ENCODE measurements at places on chromosomes 16 and 17. TPM values are rescaled to one million over a fixed set of nuclear protein-coding genes. Genes with fewer than 3 reads are reported as not detected.
A peak's percentile ranks its signal among the peaks of the same experiment; 100 is the strongest.

- no peak for DNase-seq
These were observed 38.3 kb upstream of the CRHR1 start for GRCh38 chr17:45745601-45746494.

CEP20 gene
- 31.9 TPM for polyA plus RNA-seq

INCA1 gene
- polyA plus RNA-seq, result 9.5 TPM

- no peak for DNase-seq
These were observed 32.7 kb downstream of the BMERB1 start for GRCh38 chr16:15466886-15467781.

- DNase-seq, result peak; percentile 69
These were observed 397.4 kb downstream of the NPIPA8 start for GRCh38 chr16:17939122-17939536.

DNA sequence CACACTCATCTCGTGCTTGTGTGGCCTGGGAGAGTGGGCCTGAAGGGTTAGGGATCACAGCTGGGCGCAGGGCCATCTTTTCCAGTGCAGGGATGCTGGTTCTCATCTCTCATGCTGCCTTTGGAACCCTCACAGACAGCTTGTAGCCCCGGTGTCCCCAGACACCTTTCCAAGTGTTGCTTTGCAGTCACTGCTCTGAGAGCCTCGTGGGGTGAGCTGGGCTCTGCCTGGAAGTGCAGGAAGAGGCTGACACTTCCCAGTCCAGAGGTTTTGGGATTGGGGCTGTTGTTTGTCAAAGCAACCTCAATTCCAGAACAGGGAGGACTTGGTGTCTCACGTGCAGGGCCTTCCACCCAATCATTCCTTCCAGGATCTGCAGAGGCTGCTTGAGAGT, 28.2 kb downstream of the TBX4 start:
- no peak for DNase-seq

TMEM98 gene
- polyA plus RNA-seq, result 235 TPM

ITGAL gene
- polyA plus RNA-seq, result 2.0 TPM

DNA sequence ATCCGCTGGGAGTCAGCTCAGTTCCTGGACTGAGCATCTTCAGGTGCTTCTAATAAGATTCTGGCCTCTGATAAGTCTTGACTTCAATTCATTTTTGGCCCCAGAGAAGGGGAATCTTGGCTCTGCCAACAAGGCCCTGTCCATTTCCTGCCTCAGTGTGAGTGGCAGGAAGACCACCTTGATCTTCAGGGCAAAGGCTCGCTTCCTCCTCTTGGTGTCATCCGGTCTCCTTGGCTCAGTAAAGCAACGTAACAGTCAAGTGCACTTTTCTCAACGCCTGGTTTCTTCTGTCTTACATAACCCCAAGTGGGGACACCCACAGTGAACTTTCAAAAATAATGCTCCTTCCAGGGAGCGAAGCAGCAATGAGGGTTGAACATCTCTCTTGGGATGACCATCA, 169.8 kb downstream of the PRKCB start:
- no peak for DNase-seq

- peak; percentile 73 for DNase-seq
These were observed 662 bp downstream of the WIPF2 start for GRCh38 chr17:40219594-40220338.

GRCh38 chr17:73797594-73798110, 153.4 kb upstream of the SDK2 start:
- DNase-seq, result no peak

GRCh38 chr16:86524029-86524428, 13.7 kb downstream of the FOXF1 start:
- no peak for DNase-seq

ACSM2B gene
- 79.7 TPM for polyA plus RNA-seq

GRCh38 chr17:57463103-57463885, 207.0 kb downstream of the MSI2 start:
- no peak for DNase-seq

GRCh38 chr17:78558989-78559388, 18.2 kb downstream of the DNAH17 start:
- DNase-seq, result no peak

DNA sequence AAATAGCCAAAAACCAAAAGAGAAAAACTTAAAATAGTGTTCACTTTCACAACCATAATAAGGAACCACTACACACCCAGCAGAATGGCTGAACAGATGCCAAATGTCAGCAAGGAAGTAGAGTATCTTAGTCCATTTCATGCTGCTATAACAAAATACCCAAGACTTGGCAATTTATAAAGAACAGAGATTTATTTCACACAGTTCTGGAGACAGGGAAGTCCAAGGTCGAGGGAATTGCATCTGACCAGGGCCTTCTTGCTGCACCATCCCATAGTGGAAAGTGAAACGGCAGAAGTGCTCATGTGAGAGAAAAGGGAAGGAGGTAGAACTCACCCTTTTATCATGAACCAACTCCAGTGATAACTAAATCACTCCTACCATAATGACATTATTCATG, 33.8 kb upstream of the CCL22 start:
- no peak for DNase-seq

DNA sequence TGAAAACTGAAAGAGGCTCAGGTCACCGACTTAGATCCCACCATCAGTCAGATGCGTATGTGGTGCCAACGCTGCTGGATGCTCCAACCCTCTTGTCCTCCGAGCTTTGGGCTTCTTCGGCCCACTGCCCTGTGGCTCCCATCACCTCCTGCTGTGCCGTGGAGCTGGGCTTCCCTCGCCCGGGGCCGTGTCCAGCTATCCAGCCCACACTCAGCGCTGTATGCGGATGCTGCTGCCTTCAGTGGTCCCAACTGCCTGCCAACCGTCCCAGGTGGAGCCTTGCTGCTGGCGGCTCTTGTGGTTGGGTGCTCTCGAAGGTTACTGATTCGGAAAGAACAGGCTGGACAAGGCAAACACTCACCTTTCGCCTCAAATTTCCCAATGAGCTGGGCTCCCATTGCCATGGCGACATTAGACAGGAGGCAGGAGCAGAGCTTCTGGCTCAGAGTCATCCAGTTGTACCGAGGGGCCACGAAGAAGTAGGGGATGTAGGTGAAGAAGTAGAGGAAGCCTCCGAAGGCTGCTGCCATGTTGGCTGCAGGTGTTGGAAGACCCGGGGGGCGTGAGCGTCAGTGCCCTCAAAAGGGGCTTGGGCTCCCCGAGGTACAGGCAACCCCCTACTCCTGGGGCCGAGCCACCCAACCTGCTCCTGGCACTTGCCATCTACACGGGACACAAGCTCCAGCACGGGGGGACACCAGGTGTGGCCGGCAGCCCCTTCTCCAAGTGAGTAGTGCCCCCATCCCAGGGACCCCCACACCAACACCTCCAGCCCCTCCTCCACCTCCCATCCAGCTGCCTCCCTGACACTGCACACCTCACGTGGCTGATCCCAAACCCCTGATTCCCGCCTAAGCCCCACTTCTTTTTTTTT, 32.2 kb downstream of the ABCA3 start:
- no peak for DNase-seq

PRSS33 gene
- polyA plus RNA-seq, result 0.26 TPM

DNA sequence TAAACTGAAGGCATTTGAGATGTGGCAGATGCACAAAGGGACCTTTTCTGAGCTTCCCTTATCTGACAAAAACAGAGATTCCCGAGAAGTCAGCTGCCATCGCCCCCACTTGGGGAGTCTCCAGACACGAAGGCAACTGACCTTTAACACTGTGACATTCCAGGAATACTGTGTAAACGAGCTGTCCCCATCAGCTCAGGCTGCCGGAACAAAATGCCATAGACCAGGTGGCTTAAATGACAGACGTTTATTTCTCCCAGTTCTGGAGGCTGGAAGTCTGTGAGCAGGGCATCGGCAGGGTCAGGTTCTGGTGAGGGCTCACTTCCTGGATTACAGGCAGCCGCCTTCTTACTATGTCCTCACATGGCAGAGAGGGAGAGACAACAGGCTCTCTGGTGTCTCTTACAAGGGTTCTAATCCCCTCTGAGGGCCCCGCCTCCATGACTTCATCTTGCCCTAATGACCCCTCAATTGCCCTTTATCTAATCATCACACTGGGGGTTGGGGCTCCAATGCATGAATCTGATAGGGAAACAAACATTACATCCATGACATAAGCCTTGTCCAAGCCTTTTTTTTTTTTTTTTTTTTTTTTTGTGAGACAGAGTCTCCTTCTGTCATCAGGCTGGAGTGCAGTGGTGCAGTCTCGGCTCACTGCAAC, 178.5 kb upstream of the RPL38 start:
- no peak for DNase-seq

HSD3B7 gene
- 10.8 TPM for polyA plus RNA-seq

DNA sequence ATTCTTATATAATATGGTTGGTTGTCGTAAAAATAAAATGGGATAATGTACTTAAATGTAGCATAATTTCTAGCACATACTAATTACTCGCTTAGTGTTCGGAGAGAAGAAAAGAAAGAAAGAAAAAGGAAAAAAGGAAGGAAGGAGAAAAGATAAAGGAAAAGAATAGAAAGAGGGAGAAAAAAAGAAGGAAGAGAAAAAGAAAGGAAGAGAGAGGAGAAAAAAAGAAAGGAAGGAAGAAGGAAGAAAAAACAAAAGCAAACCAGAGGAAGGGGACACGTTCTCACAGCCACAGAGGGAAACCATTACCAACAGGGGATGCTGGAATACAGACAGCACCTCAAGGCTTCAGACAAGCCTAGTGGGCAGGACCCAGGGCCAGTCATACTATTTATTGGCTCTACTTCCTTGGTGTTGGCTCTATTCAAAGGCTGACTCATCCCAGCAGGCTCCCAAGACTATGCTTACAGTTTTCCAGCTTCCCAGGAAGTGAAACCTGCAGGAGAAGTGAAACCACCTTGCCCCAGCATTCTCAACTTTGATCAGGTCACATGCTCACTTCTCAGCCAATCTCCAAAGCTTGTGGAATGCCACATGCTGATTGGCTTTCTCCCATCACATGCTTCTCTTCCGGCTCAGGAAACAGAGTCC, 273.5 kb upstream of the IRX5 start:
- DNase-seq, result no peak

DNA sequence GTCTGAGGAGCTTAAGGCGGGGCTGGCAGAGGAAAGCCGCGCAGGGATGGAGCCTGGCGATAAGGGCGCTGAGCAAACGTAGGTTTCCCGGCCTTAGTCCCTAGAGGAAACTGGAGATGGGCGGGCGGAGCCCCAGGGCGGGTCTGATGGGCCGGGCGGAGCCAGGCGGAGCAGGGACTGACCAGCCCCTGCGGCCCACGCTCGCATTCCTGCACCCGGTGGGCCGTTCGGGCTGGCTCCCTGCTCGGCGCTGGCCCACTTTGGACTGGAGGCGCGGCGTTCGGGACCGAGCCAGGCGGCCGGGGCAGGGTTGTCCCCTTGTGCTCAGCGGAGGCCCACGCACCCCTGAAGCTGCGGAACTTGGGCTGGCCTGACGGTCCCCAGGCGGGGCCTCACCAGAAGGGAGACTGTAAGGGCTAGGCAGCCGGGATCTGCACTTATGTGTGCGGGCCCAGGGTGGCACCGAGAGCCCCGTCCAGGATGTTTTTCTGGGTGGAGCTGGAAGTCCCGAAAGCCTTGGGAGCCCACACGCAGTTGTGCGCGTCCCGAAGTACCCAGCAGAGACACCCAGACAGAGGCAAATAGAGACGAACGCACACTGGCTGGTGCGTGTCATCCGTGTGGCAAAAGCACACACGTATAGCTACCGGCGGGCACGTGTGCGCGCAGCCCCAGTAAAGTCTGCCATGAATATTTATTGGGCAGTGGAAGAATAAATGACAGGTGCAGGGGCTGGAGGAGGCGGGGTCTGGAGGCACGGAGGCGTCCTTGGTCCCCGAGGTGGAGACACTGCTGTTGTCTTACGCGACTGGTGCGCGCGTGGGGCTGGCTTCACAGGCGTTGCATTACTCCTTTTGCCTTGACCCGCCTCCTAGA, 1.4 kb downstream of the PYDC1 start:
- DNase-seq, result no peak

CCL23 gene
- not detected for polyA plus RNA-seq

ALOXE3 gene
- not detected for polyA plus RNA-seq

KRTAP17-1 gene
- not detected for polyA plus RNA-seq

EME1 gene
- polyA plus RNA-seq, result 9.0 TPM

SLC6A2 gene
- polyA plus RNA-seq, result not detected

- no peak for DNase-seq
These were observed 1.4 kb downstream of the APRT start for GRCh38 chr16:88810166-88810911.

DNA sequence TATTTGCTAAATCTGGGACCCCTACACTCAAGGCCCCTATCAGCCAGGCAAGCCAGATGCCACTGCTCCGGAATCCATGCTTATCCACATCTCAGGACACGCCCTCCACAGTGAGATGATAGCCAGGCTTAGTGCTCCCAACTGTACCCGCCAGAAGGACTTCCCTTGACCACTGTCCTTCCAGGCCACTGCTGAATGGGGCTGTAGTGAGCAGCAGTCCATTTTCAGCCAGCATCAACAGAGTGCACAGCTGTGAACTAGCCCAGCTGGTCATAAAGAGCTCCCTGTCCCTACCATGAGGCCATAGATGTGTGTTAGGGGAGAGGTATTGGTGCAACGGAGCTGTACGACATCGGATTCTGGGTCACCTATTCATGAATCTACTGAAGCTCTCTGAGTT, 13.0 kb upstream of the MED9 start:
- DNase-seq, result no peak

GJC1 gene
- polyA plus RNA-seq, result 26.2 TPM

DNA sequence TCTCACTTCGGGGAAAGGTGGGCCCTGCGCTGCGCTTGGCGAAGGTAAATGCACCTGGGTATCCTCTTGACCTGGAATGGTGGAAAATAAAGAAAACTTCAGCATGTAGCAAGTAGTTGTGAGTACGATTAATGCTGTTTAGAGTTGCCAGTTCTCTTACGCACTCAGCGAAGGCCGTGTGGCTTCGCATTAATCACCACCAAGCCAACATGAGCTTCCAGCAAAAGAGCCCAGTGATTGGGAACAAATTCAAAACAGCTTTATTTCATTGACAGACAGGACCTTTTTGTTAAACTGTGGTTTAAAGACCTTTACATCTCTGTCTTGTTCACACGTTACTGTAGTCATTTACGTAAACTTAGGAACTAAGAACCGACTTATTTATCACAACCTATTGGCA, 531.4 kb downstream of the MAF start:
- no peak for DNase-seq

DNA sequence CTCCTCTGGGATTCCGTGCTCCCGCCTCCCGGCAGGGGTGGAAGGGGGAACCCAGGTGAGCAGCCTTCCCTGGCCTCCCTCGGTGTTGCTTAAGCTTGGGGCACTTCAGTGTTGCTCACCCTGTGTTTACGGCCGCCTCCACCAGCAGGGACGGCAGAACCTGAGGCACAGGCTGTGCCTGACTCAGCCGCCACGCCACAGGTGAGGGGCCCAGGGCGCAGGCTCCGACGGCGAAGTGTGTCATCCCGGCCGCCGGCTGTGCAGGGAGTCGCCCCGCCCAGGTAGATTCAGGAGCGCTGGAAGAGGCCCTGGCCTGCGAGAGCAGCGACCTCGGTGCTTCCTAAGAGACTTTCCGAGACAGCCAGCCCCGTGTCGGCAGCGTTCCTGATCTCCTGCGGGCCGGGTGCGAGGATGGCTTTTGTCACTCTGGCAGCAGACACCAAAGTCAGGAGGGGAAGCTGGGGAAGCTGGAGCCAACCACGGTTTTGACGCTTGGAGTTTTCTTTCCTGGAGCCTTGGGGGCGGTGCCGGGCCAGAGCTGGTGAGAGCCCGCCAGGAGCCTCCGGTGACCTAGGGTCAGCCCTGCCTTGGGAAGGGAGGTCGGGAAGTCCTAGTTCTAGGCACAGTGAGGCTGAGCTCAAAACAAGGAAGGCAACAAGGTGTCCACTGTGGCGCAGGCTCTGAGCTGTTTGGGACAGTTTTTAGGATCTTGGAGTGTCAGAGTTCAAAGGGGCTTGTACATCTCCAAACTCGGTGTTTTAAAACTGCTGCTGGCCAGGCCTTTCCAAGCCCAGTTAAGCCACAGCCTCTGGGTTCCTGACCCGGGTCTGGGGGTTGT, 2.1 kb downstream of the GSE1 start:
- no peak for DNase-seq

- no peak for DNase-seq
These were observed 20.9 kb downstream of the KLHDC4 start for GRCh38 chr16:87744750-87745514.

Data from renal pelvis (tissue), 12 donors.